ENCODE measurements at places on chromosomes 3 and 15. TPM values are rescaled to one million over a fixed set of nuclear protein-coding genes. Genes with fewer than 3 reads are reported as not detected.

The MEGF11 gene
- total RNA-seq: 0.31 TPM

The TRPC1 gene
- 7.7 TPM for total RNA-seq

The MYZAP gene
- total RNA-seq: 0.91 TPM

The ENTPD3 gene
- total RNA-seq: not detected

The ACTRT3 gene
- 3.1 TPM for total RNA-seq

The THAP10 gene
- 4.8 TPM for total RNA-seq

The STAB1 gene
- total RNA-seq: 0.16 TPM

The ACKR2 gene
- total RNA-seq: not detected

The RASGRP1 gene
- 0.28 TPM for total RNA-seq

The GOLGA8A gene
- 11.6 TPM for total RNA-seq

The TMEM158 gene
- total RNA-seq: 15.2 TPM

The FRMD4B gene
- 1.4 TPM for total RNA-seq

The GABRG3 gene
- not detected for total RNA-seq

The TLNRD1 gene
- 20.4 TPM for total RNA-seq

The C3orf22 gene
- total RNA-seq: not detected

The SH2D7 gene
- total RNA-seq: not detected

The CEP19 gene
- 2.6 TPM for total RNA-seq

The RETNLB gene
- total RNA-seq: not detected

The FANCD2OS gene
- total RNA-seq: not detected
